ENCODE measurements at places on chromosomes 2 and 18. TPM values are rescaled to one million over a fixed set of nuclear protein-coding genes. Genes with fewer than 3 reads are reported as not detected.

DNA sequence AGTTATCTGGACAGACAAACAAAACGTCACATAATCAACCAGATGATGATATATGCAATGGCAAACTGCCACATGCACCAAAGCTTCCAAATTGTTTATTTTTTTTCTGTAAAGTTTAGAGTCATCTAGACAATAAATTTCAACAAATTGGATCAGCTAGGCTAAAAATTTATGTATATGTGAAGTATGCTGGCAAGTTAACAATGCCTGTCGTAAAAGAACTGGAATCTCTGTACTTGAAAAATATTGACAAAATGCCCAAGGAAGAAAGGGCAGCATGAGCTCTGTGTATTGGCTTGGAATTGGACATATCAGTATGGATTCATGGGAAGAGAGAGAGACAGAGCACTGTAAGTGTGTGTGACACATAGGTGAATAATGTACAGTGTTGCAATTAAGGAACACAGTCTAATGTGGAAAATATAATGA, 309.8 kb downstream of the ERBB4 start:
- H3K4me1 ChIP-seq: peaks cover 4% of the 10 kb centered on the region
- DNase-seq: no peak
- H3K4me3 ChIP-seq: no peak overlapping the region
- H3K36me3 ChIP-seq: no peaks in the 10 kb centered on the region
- H3K27ac ChIP-seq: no peak overlapping the region
- H3K27me3 ChIP-seq: no peaks in the 10 kb centered on the region

- H3K27me3 ChIP-seq: no peaks in the 10 kb centered on the region
- no peaks in the 10 kb centered on the region for H3K4me1 ChIP-seq
- H3K36me3 ChIP-seq: no peaks in the 10 kb centered on the region
- DNase-seq: no peak
These were observed 112.6 kb upstream of the MC4R start for GRCh38 chr18:60485201-60485600.

DNA sequence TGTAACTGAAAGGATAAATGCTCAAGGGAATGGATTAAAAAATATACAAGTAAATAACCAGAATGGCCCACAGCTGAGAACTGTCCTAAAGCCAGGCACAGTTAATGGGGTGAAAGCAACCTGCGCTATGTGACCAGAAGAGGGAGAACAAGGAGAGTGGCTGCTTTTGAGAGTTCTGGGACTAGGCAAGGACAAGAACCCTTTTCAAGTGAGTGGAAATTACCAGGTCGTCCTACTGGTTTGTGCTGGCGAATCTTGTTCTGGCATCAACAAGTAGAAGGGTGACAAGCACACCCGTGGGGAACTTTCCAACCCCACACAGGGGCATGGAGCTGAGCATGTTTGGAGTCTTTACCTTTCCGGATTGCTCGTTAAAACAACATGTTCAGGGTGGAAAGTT, 82.8 kb downstream of the TMEM17 start:
- H3K4me3 ChIP-seq: no peak overlapping the region
- no peak for DNase-seq
- no peak overlapping the region for H3K27ac ChIP-seq
- H3K27me3 ChIP-seq: no peaks in the 10 kb centered on the region

DNA sequence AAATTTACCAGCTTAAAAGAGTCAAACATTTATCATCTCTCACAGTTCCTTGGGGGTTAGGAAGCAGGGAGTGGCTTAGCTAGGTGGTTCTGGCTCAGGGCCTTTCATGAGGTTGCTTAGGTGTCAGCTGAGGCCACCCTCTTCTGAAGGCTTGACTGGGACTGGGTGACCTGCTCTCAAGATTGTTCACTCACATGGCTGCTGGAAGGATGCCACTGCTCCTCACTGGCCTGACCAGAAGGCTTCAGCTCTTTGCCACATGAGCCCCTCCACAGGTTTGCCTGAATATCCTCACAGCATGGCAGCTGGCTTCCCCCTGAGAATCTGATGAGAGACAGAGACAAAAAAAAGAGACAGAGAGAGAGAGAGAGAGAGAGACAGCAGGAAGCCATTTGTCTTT, 17.3 kb upstream of the RNF152 start:
- DNase-seq: no peak
- no peaks in the 10 kb centered on the region for H3K36me3 ChIP-seq
- H3K4me1 ChIP-seq: no peaks in the 10 kb centered on the region
- H3K27ac ChIP-seq: no peak overlapping the region
- H3K4me3 ChIP-seq: no peak overlapping the region

The LAMA3 gene
- 142 TPM for total RNA-seq

The MYO5B gene
- total RNA-seq: 23.8 TPM

All from left lung (tissue), 14 donors.